ENCODE measurements at places on chromosomes 5 and 9.

- no peak for DNase-seq
These were observed 16.4 kb upstream of the C5orf58 start for GRCh38 chr5:170216257-170216864.

- no peak for DNase-seq
These were observed 33.6 kb upstream of the MAMDC2 start for GRCh38 chr9:70010015-70010414.

DNA sequence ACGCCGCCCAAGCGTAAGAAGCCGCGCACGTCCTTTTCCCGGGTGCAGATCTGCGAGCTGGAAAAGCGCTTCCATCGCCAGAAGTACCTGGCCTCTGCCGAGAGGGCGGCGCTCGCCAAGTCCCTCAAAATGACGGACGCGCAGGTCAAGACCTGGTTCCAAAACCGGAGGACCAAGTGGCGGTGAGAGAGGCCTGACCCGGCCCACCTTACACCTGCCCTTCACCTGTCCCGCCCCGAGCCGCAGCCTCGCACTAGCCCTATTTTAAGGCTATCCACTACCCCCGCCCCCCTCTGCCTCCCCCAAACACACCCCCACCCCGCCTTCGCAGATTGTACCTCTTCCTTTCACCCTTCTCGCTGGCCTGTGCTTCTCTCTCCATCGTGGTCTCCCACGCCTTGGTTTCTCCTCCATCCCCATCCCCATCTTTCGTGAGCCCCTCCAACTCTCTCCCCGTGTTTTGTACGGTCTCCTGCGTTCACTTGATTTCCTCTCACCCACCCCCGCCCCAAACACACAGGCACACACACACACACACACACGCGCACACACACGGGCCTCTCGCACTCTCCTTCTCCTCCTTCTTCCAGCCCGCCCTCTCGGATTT lies 1.3 kb downstream of the TLX3 start:
- DNase-seq: no peak

DNA sequence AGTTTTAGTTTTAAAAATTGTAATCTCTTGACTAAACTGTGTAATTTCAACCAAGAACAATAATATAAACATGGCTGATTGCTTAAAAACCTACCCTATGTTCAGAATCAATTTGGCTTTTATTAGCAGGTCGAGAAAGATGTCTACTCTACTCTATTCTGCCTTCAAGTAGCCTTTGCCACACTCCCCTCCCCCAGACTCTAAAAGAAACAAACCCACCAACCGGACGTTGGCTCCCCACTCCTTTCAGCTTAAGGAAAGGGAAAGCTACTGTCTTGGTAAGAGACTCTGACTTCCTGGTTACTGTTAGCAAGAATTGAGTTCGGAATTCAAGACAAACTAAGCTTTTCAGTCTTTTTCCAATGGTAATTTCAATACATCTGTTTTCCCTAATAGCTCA lies 46.7 kb downstream of the TNFAIP8 start:
- DNase-seq: no peak

DNA sequence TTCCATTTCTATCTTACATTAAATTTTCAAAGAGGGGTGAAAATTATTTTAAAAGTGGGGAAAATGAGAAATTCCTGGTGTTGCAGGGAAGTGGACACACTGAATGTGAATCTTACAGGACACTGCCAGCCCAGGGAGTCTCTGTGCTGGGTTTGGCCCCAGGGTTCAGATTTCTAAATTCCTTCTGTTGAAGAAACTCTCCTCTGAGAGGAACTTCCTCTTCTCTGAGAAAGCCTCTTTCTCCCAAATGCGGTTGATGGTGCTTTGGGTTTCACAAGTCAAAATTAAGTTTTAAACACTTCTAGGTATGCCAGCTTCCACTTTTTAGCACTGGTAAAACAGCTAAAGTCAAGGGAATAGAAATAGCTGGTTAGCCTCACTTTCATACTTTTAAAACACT lies 317.9 kb upstream of the ITGA1 start:
- DNase-seq: no peak

- DNase-seq: no peak
These were observed 24.5 kb downstream of the RANBP17 start for GRCh38 chr5:170886210-170886894.

- DNase-seq: no peak
These were observed 4.5 kb downstream of the RNF208 start for GRCh38 chr9:137217276-137218211.

DNA sequence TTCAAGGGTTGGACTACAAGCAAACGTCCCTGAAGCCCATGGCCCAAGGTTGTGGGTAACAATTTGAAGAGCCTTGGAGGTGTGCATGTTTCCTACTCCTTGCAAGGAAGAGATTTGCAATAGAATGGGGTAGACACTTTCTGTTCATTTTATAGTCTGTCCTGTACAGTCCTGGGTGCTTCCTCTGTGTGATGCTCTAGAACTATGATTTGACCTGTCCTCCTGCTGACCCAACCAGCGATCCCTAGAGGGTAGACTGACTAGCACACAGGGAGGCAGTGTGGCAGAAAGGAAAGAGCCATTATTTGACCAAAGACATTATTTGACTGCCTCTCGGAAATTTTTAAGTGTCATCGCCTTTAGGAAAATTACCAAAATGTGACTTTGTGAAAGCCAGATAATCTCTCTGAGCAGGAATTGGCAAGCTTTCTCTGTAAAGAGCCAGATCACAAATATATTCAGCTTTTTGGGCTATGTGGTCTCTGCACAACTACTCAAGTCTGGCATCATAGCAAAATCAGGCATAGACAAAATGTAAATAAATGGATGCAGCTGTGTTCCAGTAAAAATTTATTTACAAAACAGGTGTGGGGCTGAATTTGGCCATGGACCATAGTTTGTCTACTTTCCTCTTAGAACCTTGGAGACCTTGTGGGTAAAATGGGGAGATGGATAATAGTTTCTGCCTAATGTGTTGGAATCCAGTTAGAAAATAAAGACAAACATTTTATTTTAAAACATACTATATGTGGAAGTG lies 106.8 kb downstream of the DMRT2 start:
- no peak for DNase-seq

DNA sequence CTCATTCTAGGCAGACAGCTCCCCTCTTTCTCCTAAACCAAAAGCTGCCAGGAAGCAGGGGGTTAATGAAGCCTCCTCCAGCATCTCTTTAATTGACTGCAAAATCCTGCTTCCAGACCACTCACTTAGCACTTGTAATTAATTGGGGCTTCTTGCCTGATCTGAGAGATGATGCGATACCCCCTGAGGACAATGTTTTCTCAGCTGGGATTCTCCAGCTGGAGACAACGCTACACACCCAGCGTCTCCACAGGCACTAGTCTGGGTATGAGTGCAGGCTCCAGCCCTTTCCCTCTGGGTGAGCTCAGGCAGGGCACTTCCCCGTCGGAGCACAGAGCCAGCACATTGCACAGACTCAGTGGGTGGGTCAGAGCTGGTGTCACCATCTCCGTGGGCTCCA lies 16.1 kb downstream of the CPLX2 start:
- no peak for DNase-seq

DNA sequence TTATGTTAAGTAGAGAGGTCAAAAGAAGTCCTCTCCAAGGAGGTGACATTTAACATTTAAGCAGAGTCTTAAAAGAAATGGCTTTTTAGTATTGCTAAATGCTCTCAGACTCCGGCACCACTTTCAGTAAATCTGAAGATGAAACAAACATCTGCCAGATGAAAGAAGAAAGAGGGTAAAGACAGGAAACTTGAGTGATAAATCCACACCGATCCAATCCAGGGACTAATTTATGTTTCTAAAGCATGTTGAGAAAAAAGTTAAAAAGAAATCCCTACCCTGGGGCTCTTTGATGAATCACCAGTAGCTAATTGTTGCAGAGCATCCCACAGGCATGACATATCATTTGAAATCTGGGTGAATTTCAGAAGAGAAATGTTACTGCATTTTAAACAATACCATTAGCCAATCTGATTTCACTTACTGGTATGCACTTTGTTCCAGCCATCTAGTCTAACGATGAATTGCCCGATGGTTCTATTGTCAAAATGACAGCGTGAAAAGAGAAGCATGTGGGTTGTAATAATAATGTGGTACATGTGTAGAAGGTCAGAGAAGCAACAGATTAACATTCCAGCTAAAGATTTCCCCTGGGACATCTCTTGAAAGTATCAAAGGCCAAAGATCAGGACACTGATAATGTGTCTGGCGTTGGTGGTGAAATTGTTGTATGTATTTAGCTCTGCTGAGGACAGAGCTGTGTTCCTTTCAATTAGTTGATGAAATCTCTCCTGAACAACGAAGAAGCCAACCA lies 485.7 kb downstream of the CSNK1G3 start:
- DNase-seq: no peak

DNA sequence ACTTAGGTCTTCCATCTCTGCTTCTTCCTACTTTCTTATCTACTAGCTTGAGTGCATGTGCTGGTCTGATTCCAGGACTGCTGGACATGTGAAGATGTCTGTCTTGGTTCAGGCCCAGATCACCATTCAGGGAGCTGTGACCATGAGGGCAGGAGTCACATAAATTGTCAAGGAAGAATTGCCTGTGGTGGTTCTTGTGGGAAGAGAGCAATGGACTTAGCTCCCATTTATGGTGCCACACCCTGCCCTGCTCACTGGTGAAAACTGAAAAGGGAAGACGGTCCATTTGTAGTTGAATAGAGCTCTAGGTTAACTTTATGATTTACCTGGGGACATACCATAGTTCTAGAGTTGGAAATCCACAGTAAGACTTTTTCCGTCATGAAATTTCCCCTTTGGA lies 244.3 kb upstream of the ZNF608 start:
- DNase-seq: no peak

DNA sequence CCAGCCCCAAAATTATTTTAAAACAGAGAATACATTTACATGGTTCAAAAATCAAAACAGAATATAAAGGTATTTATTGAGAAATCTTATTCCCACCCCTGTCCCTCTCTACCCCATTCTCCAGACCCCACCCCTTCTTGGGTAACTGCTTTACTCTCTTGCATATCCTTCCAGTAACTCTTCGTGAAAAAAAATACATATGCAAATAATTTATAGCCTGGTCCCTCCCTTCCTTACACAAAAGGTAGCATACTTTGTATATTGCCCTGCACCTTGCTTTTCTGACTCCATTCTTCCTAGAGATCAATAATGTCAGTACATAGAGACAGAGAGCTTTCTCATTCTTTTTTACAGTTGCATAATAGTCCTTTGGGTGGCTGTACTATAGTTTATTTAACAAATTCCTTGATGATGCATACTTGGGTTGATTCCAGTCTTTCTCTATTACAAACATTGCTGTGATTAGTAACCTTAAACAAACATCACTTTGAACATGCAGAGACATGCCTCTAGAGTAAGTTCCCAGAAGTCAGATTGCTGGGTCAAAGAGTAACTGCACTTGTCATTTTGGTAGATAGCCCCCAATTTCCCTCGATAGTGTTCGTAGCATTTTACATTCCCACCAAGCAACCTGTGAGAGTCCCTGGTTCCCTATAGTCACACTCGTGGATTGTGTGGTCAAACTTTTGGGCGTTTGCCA lies 47.9 kb downstream of the STOM start:
- DNase-seq: no peak

DNA sequence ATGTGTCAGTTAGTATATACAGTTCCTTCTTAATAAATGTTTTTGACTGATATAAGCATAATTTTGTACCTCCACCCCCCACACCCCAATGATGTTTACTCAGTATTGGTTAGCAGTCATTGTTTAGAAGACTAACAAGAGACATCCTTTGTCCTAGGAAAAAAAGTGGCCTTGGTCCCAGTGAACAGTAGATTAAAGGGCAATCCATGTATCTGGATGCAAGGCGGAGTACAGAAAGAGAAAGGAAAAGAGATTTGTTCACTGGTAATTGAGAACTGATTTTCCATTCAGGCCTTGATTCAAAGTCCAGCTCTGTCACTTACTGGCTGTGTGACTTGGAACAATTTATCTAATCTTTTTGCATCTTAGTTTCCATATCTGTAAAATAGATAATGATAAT lies 4.6 kb downstream of the RALGPS1 start:
- DNase-seq: no peak

GRCh38 chr9:89012294-89013042 lies 21.2 kb downstream of the S1PR3 start:
- DNase-seq: no peak

- no peak for DNase-seq
These were observed 273.5 kb downstream of the NR2F1-AS1 start for GRCh38 chr5:93307557-93307956.

DNA sequence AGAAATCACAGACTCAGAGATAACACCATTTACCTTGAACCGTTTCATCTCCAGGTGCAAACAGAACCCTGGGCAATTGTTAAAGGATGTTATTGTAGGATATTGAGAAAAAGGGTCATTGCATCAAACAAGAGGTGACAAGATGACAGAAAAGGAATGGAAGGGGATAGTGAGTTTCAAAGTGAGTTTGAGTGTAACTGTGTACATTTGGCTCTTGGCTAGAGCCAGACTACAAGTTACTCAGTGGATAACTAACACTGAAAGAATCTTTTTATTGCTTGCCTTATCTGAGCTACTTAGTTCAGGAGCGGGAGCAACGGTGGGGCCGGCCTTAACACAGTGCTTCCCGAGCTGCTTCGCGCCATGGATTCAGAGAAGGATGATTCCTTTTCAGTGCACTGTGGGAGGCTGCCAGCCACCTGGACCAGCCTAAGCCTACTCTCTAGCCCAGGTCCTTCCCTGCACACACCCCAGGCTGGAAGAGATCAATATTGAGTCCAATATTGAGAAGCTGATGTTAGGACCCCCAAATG lies 193.4 kb downstream of the ATPSCKMT start:
- no peak for DNase-seq

DNA sequence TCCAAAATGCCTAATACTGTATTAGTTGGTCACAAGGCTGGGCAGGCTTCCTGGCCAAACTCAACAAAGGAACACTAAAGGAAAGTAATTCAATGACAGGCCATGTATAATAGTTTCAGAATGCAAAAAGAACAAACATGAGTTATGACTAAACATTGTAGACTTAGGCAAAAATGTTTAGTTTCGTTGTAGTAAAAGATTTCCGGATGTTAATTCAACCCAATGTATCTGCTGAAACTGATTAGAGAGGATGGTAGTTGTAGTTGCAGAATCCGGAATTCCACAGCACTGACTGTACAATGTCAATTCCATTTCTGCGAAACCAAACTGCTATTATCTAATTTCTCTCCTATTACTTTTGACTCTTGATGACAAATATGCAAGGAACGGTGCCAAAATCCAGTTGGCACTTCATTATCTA lies 117.9 kb upstream of the FST start:
- DNase-seq: no peak

- DNase-seq: no peak
These were observed 160.5 kb downstream of the UNC13B start for GRCh38 chr9:35322075-35322885.

DNA sequence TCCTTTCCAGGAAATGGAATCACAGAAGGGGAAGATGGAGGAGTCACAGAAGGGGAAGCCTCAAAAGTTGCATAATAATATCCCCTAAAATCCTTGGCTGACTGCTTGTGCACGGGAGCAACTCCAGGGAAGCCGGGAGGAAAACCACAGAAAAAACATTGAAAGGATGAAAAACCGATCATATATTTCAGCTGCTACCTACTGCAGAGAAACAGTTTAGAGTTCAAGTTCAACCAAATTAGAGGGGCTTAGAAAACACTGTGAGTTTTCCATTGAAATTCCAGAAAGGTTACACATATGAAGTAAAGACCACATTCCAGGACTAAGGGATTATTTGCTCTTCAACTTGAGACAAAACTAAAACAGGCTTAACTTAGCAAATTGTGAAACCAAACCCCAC lies 37.6 kb upstream of the MTAP start:
- no peak for DNase-seq

All from activated CD4-positive, alpha-beta T cell treated with anti-CD3 and anti-CD28 coated beads for 24 hours (primary cell).